Stimulated activated CD8-positive, alpha-beta memory T cell treated with anti-CD3 and anti-CD28 coated beads, Interleukin-2, amount 100 ng/mL, for 1 hour (primary cell): ENCODE measurements at places on chromosomes 1 and 21.

DNA sequence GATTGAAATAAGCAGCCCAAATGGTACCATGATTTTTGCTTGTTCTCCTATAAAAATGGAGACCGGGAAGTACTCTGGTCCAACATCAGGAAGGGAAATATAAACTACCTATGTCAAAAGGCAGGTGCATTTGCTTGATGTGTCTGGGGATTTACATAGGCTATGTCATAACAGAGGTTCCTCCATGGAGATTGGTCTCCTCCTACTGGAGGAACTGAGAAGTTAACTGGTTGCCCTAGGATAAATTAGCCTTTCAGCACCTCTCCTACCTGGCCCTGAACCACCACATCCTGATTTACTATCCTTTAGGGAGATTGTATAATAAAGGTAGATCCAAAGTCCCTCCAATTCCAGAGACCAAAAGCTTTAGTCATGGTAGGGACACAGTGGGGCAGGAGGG lies 1109.3 kb upstream of the B3GALT2 start:
- DNase-seq = no peak

DNA sequence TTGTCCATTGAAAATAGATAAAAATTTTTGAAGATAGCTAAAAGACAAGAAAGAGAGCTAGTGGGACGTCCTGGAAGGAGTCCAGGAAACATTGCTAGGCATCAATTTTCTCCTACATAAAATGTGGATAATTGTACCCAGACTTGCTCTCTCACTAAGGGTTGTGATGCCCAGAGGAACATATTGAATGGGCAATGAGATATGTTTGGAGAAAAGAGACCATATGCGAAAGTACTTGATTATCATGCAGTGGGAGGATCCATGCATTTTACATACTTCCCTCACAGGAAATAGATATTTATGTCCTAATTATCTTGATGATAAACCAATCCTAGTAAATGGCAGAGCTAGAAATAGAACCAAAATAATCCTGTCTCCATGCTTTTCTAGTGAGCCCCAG lies 108.4 kb upstream of the TNR start:
- DNase-seq = no peak

DNA sequence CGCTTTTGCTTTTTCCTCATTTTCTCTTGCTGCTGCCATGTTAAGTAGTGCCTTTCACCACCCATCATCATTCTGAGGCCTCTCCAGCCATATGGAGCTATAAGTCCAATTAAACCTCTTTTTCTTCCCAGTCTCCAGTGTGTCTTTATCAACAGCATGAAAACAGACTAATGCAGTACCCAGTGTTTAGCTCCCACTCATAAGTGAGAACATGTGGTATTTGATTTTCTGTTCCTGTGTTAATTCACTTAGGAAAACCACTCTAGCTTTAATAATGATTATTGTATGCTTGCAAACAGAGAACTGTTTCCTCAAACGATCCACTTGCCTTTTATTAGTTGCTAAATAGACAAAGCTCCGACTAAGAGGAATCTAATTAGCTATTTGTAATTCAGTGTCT lies 43.3 kb downstream of the IL23R start:
- DNase-seq = no peak

GRCh38 chr21:34806423-34806822 lies 137.6 kb downstream of the CLIC6 start:
- DNase-seq = no peak

DNA sequence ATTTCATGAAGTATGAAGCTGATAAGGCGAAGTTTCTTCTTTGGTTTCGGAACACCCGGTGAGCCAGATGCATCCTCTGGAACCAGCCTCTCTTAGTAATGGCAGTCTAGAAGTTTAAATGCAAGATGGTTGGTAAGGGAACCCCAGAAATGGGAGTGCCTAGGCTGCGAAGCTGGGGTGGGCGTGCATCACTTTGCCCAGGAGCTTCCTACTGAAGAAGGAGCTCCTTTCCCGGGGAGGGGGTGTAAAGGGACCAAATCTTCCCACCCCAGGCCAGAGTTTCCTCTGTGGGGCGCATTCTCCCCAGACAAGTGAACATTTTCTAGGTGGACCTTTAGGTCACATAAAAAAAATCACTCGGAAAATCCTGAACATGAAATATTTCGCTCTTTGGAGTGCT lies 4.4 kb downstream of the TFF2 start:
- no peak for DNase-seq
